ENCODE measurements at places on chromosomes 13 and 19.

DNA sequence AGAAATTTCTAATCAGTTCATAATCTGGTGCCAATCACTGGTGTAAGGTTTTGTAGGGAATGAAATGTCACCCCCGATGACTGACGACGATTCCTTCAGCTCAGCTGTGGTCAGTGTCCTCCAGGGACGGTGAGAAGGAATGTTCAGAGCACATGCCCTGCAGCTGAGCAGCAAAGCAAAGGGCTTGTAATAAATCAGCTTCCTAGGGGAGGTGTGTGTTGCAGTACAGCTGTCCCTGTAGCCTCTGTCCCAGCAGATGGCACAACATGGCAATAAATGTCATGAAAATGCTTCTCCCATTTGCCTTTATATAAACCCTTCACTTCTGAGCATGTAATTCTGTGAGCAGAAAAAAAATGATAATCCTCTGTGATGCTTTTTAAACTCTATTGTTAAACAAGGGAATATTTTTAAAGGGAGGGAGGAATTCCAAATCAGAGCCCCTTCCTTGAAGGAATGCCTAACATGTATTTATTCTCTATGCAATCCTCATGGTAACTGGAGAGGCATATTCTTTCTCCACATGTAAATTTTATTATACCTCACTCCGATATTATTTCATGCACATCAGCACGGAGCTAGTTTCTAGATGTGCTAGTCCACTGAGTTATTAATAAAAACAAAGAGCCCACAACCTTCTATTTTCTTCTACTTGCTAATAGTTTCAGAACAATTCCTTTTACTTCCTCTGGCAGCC lies 102.5 kb downstream of the FAM216B start:
- no peak overlapping the region for H3K27ac ChIP-seq
- no peaks in the 10 kb centered on the region for H3K27me3 ChIP-seq
- H3K4me3 ChIP-seq, result no peak overlapping the region

- H3K27ac ChIP-seq, result peak overlapping the region; percentile 68
- ATAC-seq, result peak; percentile 43
- no peaks in the 10 kb centered on the region for H3K27me3 ChIP-seq
- H3K36me3 ChIP-seq, result no peaks in the 10 kb centered on the region
- peak overlapping the region; percentile 48 for H3K4me3 ChIP-seq
These were observed 176.9 kb downstream of the SHISA2 start for GRCh38 chr13:25874907-25875306.

DNA sequence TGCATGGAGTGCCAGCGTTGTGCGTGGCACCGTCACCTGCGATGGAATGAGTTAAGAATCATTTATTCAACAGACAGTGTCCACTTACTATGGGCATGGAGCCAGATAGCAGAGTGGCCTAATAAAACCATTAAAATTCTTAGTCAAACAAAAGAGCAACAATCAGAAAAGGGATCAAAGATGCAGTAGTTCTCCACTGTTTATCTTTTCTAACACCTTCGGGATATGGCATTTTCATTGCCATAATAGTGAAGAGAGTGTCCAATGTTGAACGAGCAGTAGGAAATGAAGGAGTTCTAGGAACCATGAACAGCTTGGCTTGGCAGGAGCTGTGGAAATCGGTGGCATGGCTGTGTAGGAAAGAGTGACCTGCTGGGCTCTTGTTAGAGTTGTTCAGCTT lies 2.0 kb downstream of the TNFSF11 start:
- no peak for ATAC-seq
- H3K36me3 ChIP-seq, result no peaks in the 10 kb centered on the region
- H3K4me1 ChIP-seq, result peaks cover 9% of the 10 kb centered on the region
- no peak overlapping the region for H3K27ac ChIP-seq
- H3K27me3 ChIP-seq, result peaks cover 39% of the 10 kb centered on the region

DNA sequence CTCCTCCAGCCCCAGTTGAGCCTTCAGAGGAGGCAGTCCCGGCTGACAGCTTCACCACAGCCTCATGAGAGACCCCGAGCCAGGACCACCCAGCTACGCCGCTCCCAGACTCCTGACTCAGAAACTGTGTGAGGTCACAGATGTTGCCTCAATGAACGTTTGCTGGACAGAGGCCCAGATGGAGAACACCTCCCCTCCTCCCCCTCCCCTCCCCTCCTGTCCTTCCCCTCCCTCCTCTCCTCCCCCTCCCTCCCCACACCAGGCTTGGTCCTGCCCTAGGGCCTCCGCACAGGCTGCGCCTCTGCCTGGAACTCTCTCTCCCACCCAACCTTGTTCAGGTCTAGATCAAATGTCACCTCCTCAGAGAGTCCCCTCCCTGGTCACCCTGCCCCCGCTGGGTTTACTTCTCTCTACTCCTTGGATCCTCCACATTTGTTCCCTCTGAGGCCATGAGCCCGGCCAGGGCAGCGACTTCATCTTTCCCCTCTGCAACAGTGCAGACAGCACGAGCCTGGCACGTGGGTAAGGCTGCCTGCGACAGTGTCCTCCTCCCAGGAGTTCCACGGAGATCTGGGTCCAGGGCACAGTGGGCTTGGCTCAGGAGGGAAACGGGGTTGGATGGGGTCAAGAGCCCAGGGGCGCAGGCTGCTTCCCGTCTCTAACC lies 17.4 kb downstream of the PIP5K1C start:
- H3K4me3 ChIP-seq, result no peak overlapping the region
- peaks cover 6% of the 10 kb centered on the region for H3K4me1 ChIP-seq
- H3K36me3 ChIP-seq, result no peaks in the 10 kb centered on the region
- H3K27me3 ChIP-seq, result no peaks in the 10 kb centered on the region

- no peak overlapping the region for H3K4me3 ChIP-seq
- no peaks in the 10 kb centered on the region for H3K27me3 ChIP-seq
- peaks cover 58% of the 10 kb centered on the region for H3K36me3 ChIP-seq
- H3K4me1 ChIP-seq, result no peaks in the 10 kb centered on the region
- H3K27ac ChIP-seq, result no peak overlapping the region
- no peak for ATAC-seq
These were observed 24.4 kb downstream of the MARK4 start for GRCh38 chr19:45275370-45275971.

All from activated T-helper 17 cell treated with anti-CD3 and anti-CD28 coated beads, Interleukin-2, amount 50 U/mL, for 72 hours (primary cell).